ENCODE measurements at places on chromosomes 7 and 10.

DNA sequence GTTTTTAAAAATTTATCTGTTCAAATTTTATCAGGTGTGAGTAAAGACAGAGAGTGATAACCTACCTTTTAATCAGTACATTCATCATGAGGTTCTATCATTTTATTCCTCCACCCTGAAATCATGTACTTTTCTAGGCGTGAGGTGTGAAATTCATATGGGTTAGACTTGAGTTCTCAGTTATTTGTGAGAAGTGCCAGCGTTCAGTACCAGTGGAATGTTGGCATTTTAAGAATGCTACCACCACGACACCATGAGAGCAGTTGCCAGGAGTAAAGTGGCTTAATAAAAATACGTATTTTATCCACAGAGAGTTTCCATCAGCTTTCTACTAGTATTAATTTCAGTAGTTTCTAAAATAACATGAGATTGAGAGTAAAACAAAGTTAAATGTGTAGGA lies 104.1 kb upstream of the FERD3L start:
- no peak for DNase-seq

DNA sequence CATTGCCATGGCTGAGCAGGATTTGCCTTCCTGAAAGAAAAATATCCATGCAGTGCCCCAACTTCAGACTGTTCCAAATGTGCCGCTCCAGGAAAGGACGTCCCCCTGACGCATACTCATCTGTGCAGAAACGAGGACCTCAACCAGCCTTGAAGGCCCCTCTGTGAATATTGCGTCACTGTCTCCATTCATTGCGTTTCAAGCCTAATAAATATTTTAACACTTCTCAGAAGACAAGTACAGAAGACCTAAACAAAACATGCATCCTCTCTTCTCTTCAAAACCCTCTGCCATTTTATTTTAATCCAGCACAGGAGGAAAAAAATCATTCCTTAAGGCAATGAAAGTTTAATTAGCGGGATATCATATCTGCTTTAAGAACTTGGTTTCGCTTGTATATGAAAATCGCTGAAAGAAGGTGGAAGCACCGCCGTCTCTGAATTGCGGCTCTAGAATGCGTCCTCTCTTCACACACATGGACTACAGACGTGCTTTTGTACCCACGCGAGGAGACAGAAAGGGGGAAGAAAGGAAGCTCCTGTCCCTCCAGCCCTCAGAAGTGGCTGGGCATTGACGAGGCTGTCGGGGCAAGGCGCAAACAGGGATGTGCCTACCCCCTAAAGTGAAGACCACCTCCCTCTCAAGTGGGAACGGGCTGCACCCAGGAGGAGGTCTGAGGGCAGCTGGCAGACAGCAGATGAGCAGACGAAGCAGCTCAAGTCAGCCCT lies 36.8 kb downstream of the RGS10 start:
- DNase-seq: no peak

DNA sequence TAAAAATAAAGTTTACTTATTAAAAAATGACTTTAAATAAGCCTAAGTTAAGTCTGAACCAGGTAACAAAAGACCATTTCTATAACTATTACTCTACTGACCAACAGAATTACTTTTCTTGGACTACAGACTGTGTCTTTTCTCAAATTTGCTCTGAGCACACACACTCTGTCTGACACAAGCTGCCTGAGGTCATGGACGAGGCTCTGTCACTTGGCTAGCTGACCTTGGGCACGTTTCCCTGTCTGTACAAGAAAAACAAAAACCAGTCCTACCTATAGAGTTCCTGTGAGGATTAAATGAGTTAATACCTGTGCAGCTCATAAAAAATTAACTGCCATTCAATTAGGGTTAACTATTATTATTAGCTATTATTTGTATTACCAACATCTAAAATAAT lies 22.9 kb downstream of the ATE1 start:
- no peak for DNase-seq

DNA sequence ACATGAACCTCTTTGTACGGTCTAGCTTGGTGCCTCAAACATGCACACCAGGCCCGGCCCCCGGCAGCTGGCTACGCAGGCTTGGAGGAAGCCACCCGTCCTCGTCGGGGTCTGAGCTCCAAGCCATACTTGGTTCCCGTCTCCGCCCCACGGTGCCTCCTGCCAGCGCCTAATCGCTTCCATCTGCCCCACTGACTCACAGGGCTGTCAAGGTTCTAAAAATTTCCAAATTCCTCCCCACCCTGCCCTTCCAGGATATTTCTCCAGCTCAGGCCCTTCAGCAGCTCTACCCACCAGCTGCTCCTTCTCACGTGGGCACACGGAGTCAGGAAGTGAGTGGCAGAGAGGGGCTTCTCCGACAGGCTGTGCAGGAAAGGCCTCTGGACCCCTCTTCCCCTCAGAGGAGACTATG lies 38.8 kb downstream of the TMEM270 start:
- DNase-seq: no peak

GRCh38 chr10:72953687-72954086 lies 919 bp downstream of the PLA2G12B start:
- no peak for DNase-seq

DNA sequence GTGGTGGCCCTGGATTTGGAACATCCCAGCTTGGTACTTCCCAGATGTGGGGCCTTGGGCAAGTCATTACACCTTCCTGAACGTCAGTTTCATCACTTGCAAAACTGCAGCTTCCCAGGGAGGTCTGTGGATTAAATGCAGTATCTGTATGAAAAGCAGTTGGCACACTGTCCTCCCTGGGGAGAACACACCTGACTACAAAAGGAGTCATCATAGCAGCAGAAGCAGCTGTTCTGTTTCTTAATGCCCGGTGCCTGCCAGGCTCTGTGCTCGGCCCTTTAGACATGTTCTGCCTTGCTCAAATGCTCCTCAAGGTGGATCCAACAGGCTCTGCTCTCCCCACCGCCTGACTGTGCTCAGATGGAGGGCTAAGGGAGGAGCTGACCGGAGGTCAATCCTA lies 31.0 kb downstream of the CDCA7L start:
- no peak for DNase-seq

DNA sequence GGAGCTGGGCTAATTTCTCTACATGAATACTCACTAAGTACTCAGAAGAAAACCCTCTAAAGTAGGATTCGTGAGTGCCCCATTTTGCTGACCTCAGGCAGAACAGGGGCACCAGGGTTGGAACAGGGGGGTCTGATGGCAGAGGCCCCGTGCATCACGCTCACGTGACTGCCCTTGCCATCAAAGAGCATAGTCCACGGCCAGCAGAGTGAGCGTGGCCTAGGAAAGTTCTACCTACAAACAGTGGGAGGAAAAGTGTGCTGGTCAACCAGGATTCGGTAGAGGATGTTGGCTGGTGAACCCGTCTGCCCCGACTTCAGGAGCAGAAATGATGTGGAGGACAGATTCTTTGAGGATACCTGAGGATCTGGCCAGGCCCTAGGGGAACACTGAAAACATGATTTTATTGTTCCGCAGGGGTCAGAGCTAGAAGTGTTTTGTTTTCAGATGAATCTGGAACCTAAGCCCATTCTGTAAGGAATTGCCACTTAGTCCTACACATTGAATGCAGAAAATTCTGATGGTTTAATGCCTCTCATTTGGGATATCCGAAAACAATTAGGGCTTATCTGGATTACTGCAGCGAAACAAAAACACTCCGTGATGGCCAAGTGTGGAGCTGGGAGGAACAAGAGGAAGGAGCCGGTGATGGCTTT lies 138.8 kb upstream of the SHH start:
- no peak for DNase-seq

- no peak for DNase-seq
Observed at GRCh38 chr10:69364232-69364940, 52.3 kb downstream of the TACR2 start.

GRCh38 chr7:111832174-111832573 lies 269.9 kb upstream of the IMMP2L start:
- no peak for DNase-seq

- no peak for DNase-seq
Observed at GRCh38 chr7:83658126-83658525, 9.2 kb upstream of the SEMA3E start.

DNA sequence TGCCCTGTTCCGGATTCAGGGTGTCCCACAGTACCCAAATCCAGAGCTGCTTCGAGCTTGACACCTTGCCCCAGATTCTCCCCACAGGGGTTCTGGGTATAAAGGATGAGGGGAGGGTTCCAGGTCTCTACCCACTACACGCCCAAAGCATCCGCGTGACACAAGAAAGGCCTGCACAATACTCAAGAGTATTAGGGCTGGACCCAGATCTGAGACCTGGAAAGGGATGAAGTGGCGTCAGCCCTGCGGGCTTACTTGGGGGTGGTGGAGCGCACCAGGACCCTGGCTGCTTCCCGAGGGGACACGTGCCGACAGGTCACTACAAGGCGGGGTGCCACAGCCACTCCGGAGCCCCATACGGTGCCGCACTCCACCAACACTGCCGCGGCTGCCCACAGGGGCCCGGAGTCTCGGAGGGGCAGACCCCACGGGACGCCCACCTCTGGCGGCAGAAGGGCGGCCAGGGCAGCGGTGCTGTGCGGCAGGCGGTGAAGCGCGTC lies 1.3 kb downstream of the TYSND1 start:
- no peak for DNase-seq

DNA sequence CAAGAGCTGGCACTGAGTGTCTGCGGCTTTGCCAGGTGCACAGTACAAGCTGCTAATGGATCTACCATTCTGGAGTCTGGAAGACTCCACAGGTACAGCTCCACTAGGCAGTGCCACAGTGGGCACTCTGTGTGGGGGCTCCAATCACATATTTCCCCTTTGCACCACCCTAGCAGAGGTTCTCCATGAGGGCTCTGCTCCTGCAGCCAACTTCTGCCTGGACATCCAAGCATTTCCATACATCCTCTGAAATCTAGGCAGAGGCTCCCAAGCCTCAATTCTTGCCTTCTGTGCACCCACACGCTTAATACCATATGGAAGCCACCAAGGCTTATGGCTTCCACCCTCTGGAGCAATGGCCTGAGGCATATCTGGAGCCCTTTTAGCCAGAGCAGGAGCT lies 29.2 kb downstream of the IQUB start:
- DNase-seq: no peak

DNA sequence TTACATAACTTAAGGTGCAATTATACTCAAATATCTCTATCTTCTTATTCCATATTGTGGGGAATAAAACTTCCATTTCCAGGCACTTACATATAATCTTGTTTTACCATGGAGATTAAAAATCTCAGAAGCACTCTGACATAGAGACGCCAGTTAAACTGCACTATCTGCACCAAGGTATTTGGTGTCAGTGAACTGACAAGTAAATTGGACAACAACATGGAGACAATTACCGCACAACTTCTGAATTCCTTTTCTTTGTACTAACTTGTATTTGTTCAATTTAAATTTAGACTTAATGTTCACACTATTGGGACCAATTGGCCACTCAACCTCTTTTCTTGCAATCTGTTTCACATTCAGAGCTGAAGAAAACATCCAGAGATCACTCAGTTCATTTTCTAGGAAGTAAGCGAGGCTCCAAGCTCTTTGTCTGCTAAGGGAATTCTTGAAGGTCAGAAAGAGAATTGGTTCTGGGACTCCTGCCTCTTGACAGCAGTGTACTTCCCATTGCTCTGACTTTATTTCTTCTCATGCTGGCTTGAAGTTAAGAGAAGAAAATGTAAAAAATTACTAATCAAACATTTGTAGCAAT lies 184.7 kb downstream of the CHCHD3 start:
- no peak for DNase-seq

DNA sequence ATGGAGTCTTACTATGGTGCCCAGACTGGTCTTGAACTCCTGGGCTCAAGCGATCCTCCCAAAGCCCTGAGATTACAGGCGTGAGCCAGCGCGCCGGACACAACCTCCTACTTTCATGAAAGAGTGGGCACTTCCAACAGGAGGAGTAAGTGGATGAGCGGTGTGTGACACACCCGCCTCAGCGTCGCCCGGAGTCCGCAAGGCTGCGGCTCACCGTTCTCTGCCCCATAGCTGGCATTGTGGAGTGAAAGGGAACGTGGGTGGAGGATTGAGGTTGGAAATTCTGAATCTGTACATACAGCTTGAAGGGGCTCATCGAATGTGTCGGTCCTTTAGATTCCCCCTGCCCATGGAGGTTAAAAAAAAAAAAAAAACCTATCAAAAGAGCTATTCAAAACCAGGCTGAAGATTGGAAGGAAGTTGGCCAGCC lies 524 bp upstream of the PRXL2A start:
- no peak for DNase-seq

GRCh38 chr7:158786898-158787297 lies 42.4 kb downstream of the ESYT2 start:
- no peak for DNase-seq

All from anterior cingulate cortex (tissue), 58 donors.